ENCODE measurements at places on chromosomes 11 and 22.

DNA sequence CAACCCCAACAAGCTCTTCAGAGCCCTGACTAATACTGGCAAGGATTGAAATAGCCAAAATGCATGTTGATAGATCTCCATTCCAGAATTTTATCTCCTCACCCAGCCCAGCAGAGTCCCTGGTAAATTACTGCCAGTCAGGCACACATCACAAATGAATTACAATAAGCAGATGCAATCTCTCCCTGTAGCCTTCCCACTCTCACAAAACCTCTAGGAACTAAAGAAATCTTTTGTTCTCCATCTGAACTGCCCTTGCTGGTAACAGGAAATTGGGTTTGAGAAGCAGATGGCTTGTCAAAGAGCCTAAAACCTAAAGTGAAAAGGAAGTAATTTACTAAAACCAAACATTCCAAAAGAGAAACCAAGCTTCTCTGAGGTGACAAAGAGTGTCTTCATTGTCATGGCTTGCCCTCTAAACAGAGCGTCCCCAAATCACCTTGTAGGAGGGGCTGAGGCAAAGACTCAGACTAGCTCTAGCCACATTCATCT, 59.5 kb downstream of the FAM168A start:
- no peak for DNase-seq

DNA sequence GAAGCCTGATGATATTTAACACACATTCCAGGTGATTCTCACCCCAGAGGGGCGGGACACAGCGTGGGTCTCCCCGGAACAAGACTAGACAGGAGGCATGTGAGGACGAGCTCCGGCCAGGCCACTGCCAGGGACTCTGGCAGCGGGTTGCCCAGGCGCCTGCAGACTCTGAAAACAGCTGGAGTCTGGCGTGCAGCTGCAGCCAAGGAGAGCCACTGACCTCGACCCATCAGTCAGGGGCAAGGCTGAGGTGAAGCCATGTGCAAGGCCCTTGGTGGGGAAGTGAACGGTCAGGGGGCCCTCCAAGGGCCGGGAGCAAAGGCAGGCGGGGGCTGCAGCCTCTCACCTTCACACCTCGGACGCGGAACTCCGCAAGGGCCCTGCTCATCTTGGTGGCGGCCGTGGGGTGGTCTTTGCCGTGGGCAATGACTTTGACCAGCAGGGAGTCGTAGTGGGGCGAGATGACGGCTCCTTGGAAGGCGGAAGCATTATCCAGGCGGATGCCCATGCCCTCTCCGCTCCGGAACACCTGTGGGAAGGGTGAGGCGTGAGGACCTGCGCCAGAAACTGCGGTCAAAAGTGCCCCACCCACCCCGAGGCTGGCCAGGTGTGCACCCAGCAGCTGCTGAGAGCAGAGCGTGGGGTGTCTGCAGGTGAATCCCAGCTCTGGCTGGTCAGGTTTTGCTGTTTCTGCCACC, 6.7 kb downstream of the LRFN4 start:
- DNase-seq = no peak

- no peak for DNase-seq
These were observed 2.3 kb downstream of the CABP7 start for GRCh38 chr22:29722151-29722550.

- no peak for DNase-seq
These were observed 29.7 kb downstream of the MUC5B start for GRCh38 chr11:1252371-1253102.

GRCh38 chr11:41431784-41432183, 27.7 kb downstream of the LRRC4C start:
- no peak for DNase-seq

DNA sequence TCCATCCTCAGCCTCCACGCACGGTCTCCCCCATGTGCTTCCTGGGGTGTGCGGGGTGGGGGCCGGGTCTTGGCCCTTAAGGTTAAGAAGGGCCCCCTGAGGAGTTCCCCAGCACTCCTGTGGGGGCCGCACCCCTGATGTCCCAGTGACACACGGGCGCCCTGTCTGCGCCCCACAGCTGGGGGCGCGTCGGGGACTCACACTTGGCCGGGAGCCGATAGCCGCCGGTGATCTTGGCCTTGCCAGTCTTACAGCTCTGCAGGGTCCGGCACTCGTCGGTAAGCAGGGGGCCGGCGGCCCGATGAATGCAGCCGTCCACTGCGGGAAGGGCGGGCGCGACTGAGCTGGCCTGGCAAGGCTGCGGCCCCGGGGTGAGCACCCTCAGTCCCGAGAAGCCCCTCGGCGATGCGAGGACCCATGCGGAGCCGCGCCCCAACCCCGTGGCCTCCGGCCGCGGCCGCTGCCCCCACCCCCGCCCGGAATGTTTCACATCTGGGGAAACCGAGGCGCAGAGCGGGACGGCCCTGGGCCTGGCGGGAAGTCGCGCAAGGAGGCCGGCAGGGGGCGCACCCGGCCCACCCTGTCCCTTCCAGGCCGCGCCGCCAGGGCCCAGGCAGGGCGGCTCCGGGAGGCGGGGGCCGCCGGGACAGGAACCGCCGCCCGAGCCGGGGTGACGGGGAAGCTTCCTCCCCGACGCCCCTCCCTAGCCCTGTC, 13.9 kb downstream of the OTUB1 start:
- peak; percentile 71 for DNase-seq

DNA sequence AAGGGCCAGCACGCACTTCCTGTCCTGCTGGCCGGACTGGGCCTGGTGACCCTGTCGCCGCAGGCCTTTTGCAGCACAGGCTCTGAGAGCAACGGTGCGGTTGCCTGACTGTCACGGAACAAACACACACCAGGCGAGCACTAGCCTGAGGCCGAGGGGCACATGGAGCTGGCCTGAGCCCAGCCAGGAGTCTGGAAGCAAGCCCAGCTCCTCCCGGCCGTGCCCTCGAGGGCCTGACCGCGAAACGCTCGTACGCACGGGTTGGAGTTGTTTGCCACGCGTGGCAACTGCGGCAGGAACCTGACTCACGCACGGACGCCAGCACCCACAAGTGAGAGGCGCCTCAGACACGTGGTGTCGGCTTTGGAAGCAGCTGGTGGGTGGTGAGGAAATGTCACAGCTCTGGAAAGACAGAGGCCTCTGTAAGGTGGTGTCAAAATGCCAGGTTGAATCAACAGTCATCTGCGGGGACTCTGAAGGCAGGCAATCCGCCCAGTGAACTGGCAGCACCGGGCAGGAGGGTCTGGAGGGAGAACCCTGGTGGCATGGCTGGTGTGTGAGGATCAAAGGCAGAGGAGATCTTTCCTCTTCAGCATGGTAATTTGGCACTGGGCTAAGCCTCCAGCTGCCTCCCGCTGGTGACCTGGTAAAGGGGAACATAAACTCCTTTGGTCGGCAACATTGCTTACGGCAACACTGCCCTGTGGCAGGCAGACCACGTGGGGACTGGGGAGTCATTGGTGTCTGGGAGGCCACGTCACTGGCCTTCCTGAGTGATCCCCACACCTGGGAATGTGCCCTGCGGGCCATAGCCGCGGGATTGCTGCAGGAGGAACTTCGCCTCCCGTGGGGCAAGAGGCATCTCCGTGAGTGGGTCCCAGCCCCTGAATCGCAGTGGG, 15.3 kb upstream of the IL17REL start:
- peak; percentile 52 for DNase-seq

GRCh38 chr22:46135611-46136485, 14.5 kb upstream of the PPARA start:
- no peak for DNase-seq

DNA sequence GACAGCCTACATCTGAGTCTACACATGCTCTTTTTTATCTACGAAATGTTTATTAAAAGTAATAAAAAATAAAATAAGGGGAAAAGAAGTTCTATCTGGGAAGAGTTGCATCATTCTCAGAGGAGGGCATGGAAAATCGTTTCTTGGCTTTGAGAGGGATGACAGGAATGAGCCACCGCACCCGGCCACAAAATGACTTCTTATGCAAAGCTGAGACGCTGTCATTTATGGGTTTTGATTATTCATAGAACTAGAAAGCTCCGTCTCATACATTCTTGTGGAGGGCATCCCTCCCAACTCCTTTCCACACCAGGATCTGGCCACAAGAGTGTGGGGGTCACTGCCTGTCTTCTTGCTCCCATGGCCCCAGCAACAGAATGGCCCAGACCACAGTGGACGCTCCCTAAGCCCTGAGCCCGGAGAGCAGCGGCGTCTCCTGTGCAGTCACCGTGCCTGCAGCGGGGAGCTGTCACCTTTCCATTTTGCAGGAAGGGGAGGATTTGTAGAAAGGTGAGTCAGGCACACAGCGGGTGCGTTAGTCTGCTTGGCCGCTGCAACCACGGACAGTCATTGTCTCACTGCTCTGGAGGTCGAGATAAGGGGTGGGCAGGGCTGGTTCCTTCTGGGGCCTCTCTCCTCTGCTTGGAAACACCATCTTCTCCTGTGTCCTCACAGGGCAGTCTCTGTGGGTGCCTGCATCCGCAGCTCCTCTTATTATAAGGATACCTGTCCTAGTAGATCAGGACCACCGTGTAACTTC, 1388.7 kb downstream of the BRD1 start:
- no peak for DNase-seq

DNA sequence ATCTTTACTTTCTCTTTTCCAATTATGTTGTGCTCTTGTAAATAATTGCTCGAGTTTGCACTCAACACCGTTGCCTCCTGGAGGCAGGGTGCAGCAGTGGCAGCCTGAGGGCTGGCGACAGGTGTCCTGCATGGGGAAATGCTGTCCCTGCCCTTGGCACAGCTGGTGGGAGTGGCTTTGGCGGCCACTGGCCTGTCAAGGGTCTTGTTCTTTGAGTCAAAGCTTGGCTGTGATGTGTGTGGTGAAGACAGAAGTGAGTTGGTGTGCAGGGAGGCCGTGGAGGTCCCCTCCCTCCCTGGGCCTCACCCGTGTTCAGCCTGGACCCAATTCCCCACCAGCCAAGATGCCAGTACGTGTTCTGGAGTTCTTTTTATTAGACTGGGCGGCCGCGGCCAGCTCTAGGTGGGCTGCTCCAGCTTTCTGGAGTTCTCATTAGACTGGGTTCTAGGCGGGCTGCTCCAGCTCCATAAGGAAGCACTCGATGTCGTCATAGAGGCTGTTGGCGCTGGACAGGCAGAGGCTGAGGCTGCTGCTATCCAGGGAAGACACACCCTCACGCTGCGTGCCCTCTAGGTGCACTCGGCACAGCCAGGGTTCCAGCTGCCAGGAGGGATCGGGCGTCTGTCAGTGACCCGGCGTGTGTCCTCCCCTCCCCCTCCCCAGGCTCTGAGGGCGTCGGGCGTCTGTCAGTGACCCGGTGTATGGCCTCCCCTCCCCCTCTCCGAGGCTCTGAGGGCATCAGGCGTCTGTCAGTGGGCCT, 3.4 kb downstream of the IRF7 start:
- DNase-seq = no peak

- no peak for DNase-seq
These were observed 27.0 kb downstream of the SPATA19 start for GRCh38 chr11:133818302-133818701.

Data from CD4-positive, alpha-beta T cell treated with Interleukin-15 for 4 hours (primary cell).